Right lobe of liver (tissue), 6 donors: ENCODE measurements at places on chromosomes 12 and 14.

DNA sequence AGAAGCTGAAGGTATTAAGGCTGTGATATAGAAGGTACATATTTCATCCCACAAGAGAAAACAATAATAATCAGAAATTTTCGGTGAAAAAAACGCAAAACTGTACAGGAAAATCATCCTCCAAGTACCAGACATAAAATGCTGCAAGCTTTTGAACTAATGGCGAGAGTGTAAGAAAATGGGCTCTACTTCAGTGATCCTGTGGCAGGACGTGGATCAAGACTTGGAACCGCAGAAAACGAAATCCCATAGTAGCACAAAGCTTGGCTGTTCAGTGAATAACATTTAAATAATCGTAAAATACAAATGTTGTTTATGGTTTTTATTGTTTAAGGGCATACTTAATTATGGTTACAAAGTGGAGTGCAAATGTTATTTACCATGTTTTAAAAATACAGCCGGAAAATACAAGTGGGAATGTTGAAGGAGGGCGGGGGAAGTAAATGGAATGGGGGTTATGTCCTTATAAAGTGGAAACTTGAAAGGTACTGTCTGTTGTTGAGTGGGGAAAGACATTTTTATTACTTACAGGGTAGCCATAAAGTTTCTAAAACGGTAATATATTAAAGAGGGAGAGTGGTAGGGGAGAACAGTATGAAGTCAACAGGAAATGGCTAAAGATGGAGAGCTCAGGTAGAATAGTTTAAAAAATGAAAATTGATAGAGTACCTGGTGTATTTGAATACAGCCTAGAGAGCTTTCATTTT lies 1.1 kb downstream of the SMIM10L1 start:
- no peak for DNase-seq

- no peak for DNase-seq
Observed at GRCh38 chr12:58916921-58917511, 3.3 kb downstream of the LRIG3 start.

DNA sequence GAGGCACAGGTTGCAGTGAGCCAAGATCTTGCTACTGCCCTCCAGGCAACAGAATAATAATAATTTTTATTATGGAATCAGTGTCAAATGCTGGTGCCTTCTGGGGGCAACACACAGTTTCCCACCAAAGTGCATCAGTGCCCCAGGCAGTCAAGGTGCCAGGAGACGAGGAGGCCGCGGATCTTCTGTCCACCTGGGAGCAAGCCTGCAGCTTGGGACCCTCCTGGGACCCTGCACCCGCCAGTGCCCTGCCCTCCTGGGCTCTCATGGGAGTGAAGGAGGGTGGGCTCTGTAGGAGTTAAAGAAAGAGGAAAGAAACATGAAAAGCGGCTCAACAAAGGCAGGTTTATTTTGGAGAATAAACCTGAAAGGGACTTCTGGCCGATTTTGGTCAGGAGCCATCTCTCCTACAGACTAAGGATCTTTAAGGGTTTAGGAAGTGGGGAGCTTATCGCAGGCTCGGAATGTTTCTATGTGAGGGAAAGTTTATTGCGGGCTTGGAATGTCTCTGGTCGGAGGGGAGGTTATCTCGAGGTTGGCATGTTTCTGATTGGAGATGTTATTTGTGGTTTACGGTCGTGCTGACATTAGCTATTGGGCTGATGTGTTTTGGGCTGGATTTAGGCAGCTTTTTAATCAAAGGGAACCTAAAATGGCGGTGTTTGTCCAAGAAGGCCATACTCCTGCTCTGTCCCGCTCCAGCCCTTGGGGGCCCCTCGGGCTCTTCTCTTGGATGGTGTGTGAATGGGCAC lies 1.1 kb upstream of the ASPG start:
- DNase-seq = no peak

- DNase-seq = no peak
Observed at GRCh38 chr12:115394496-115395220, 710.7 kb upstream of the TBX3 start.

DNA sequence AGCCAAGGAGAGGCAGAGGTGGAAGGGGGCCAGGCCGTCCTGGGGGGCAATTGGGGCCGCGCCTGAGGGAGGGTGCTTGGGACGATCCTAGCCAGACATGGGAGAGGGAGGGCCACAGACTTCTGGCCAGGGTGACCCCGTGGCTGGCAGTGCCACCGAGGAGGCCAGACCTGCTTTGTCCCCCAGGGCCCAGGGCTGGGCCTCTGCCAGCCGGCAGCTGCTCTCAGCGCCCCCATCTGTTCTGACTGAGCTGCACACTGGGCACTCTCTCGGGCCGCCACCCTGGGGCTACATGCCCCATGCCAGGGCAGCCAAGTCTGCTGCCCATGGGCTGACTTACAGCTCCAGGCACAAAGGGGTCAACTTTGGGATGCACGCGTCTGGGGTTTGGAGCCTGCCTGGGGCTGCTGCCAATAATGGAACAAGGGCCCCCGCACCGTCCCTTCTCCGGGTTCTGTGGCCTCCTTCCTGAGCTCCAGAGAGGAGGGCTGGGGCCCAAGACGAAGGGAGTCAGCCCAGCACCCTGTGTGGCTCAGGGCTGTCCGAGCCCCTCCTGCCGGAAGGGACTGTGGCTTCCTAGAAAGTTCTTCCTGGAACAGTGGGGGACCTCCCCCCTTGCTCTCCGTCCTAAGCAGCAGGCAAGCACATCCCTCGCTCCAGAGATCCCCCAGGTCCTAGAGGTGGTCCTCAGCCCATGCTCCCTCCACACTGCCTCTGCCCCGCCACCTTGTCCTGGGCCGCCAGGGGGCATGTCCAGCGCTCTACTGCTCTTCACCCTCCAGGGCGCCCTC lies 1.1 kb downstream of the ADSS1 start:
- peak; percentile 86 for DNase-seq

GRCh38 chr14:68885226-68886108 lies 92.6 kb upstream of the ZFP36L1 start:
- DNase-seq = no peak

- no peak for DNase-seq
Observed at GRCh38 chr12:47975036-47975620, 11.7 kb downstream of the TMEM106C start.

- DNase-seq = peak; percentile 67
Observed at GRCh38 chr14:26598081-26598671, 343 bp upstream of the NOVA1 start.

DNA sequence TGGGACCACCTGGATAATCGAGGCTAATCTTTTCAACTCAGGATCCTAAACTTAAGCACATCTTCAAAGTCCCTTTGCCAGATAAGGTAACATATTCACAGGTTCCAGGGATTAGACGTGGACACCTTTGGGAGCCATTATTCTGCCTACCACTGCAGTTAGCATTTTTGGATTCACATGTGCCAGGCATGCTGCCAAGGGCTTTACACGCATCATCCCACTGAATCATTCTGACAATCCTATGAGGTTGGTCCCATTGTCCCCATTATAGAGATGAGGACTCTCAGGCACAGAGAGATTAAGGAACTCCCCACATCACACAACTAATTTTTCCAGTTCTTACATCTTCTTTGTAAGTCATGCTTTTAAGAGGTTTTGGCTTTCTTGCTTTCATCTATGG lies 34.5 kb downstream of the RTN1 start:
- no peak for DNase-seq

DNA sequence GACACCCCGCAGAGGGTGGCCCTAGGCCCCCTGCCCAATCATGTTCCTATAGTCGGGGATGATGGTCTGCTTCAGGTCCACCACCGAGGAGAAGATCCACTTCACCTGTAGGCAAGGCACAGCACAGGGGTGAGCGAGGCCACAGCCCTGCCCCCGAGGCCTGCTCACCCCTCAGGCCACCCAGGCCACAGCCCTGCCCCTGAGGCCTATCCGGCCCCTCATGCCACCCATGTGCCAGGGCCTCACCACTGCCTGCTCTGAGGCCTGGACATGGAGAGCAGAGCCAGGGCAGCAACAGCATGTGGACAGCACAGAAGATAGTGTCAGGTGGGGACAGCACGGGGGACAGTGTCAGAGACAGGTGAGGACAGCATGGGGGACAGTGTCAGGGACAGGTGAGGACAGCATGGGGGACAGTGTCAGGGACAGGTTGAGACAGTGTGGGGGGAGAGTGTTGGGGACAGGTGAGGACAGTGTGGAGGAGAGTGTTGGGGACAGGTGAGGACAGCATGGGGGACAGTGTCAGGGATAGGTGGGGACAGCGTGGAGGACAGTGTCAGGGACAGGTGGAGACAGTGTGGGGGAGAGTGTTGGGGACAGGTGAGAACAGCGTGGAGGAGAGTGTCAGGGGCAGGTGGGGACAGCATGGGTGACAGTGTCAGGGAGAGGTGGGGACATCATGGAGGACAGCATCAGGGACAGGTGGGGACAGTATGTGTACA lies 239.7 kb downstream of the TMEM121 start:
- DNase-seq = no peak

DNA sequence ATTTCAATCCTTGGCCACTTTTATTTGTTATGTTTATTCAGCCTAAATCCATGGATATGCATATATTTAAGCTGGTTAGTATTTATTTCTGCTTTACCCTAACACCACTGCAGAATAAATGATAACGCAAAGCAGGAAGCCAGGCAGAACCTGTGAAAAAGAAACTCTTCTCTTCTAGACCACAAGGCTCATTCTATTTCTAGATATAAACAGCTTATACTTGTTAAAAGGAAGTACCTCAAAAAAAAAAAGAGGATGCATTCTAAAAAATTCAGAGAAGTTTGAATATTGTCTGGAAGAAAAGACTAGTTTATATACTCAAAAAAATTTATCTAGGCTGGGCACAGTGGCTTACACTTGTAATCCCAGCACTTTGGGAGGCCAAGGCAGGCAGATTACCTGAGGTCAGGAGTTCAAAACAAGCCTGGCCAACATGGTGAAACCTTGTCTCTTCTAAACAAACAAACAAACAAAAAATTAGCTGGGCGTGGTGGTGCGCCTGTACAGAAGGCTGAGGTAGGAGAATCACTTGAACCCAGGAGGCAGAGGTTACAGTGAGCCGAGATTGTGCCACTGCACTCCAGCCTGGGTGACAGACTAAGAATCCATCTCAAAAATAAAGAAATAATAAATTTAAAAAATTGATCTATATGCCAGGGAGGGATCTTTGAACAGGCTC lies 55.8 kb downstream of the GALNT4 start:
- DNase-seq = no peak

DNA sequence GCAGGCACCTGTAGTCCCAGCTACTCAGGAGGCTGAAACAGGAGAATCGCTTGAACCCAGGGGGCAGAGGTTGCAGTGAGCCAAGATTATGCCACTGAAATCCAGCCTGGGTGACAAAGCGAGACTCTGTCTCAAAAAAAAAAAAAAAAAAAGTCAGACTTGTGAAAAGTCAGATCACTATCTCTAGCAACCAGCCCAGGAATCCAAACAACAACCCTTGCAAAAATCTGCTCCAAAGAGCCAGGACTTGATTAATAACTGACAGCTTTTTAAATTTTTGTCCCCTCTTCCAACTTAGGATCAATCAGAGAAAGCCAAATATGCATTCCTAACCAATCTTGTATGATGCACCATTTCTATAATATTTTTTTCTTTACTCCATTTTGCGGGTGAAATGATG lies 7.7 kb upstream of the NFATC4 start:
- no peak for DNase-seq

DNA sequence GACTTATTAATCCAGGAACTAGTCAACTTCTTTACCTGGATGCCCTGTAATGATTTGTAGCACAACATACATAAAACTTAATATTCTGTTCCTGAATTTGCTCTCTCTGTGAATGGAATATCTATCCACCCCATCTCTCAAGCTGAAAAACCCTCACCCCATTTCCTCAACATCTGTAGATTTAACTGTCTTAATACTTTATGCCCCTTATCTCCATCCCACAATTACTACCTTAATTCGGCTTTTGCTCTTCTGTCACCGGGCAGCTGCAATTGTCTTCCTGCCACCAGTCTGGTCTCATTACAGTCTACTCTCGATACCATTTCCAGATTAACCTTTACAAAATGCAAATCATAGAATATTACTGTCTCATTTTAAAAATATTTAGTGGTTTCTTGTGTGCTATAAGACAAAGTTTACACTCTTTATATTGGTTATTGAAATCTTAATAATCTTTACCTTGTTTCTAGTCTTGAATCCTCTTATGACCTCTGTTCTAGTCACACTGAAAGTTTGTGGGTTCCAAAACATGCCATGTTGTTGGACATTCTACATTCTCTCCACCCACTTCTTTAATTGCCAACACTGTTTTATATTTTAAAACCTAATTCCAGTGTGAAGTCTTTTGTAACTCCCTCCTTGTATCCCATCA lies 347.3 kb downstream of the RAD51B start:
- no peak for DNase-seq

GRCh38 chr14:55398679-55399078 lies 13.0 kb downstream of the ATG14 start:
- DNase-seq = no peak

DNA sequence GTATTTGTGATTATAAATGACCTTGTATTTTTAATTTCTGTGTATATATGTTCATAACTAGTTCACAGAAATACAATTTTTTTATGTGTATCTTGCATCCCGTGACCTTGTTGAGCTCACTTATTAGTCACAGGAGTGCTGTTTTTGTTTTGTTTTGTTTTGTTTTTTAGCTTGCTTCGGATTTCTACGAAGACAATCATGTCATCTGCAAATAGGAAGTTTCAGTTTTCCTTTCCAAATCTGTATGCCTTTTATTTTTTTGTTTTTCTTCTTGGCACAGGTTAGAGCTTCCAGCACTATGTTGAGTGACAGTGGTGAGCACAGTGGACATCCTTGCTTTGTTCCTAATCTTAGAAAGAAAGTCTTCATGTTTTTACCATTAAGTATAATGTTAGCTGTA lies 229.2 kb upstream of the GARIN6 start:
- no peak for DNase-seq

- DNase-seq = no peak
Observed at GRCh38 chr14:24941719-24942118, 108.2 kb downstream of the STXBP6 start.
